ENCODE measurements at places on chromosomes 4 and X.

DNA sequence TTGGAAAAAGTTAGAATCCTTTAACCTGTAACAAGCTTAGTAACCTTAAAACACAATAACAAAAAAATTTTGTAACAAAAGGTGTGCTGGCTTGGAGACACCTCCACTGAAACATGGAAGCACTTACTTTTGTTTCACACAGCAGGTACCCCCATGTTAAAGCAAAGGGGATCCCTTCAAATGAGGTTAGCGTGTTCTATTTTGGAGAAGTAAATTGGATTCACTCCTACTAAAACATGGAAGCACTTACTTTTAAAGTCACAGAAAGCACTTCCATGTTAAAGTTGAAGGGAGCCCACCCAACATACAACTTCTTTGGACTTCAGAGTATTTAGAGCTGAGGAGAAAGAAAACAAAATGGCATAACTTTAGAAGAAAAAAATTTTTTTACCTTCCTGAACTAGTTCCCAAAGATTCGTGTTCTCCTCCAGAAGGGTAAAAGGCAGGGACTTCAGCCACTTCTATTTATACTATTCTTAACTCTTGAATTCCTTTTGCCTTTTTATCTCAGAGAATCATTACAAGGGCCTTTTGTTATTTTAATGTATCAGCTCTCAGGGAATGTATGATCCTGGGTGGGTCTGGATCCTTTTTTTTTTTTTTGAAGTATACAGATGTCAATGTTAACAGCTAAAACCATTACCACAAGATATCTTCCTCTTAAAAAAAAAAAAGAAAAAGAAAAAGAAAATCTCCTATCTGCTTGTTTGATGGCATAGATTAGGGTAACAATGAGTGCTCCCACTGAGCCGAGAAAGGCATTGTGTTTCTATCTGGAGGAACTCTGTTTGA is 11.5 kb downstream of the LARP7 start:
- DNase-seq = no peak

- no peak for DNase-seq
Observed at GRCh38 chr4:1714303-1715001, 2.3 kb upstream of the SLBP start.

- DNase-seq = no peak
Observed at GRCh38 chr4:122619611-122620010, 1.3 kb downstream of the IL21 start.

- no peak for DNase-seq
Observed at GRCh38 chr4:23423540-23423939, 466.3 kb downstream of the PPARGC1A start.

- no peak for DNase-seq
Observed at GRCh38 chrX:27307546-27307945, 155.6 kb downstream of the PPP4R3C start.

DNA sequence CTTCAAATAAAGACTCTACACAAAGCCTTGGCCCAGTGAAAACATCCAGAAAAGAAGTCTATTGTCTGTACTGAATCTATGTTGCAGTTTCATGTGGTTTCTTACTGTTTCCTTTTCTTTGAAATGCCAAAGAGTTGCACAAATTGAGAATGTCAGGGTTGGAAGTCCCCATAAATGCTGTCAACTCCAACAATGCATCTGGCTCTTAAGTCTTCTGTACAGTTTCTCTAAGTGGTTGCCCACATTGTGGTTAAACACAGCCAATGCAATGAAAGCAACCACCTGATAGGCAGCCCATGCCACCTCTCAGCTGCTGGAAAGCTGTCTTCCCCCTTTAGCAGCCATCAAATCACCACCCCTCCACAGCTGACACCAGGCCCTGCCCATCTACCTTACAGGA is 67.2 kb upstream of the C1GALT1C1 start:
- DNase-seq = peak; percentile 87

DNA sequence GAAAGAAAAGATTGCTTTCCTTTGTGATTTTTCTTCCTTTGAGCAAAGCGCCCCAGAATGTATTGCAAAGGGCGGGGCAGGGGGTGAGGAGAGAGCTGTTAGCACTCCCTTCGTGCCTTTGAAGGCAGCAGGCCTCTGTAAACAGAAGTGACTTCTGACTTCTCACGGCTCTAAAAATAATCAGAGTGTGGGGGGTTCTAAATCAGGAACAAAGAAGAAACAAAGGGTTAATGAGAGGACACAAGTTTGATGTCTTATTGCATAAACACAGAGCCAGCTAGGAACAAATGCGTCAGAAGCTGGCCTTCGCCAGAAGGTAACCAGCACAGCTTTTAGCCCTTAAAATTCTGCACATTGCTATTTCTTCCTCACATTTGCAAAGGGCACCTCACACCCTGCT is 626.2 kb downstream of the MID1IP1 start:
- peak; percentile 85 for DNase-seq

DNA sequence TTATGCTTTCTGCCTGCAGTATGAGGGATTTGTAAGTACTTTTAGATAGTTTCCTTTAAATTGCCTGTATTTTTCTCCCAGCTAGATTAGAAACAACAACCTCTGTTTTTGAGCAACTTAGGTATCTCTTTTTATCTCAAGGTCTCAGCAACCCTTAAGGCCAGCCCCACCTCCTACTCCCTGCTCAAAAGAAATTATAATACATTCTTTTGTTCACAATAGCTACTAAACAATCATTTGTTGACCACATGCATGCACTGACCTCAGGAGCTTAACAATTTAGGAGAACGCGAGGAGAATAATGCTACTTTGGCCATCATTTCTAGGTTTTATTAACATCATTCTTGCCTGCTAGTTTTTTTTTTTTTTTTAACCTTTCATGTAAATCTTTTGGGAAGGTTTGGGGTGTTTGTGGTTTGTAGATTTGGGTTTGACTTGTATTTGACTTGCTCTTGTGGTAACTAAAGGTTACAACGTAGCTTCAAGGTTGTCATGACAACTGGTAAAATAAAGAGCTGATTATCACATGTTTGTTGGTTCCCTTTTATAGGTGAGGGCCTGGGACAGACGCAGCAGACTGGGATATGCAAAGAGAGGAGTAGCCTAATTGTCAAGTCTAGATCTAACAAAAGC is 145.4 kb upstream of the PLAC1 start:
- DNase-seq = peak; percentile 43

GRCh38 chr4:67401902-67402301 is 143.4 kb downstream of the CENPC start:
- DNase-seq = no peak

DNA sequence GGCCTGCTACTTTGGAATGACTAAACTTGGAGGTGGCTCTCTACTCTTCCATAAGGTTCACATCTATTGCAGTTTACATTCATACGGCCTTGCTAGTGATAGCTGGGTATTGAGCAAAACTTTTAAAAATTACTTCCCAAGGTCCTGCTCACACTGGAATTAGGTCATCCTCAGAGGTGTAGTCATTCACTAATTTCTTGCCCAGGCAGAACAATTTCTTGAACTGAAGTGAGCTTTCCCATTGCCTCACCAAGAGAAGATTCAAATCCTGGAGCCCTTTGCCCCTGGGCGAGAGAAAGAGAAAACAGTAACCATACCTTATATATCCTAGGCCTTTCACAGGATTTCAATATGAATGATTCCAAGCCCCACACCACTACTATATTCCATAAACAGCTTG is 109.2 kb downstream of the GUCY2F start:
- no peak for DNase-seq

DNA sequence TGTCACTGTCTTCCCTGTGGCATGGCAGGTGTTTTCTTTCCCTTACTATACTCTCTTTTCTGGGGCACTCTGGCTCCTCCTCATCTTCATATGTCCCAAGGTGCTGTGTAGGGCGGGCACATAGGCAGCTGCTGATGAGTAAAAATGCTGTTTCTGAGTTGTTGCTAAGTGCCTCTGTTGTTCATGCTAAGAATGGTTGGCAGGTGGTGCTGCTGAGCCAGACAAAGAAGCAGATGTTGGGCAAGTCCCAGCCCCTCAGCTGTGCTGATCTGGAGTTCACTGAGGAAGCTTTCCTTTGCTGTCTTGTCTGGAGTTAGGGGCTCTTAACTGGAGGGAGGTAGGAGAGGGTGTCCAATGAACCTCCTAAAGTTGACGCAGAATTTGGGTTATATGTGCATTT is 40.6 kb downstream of the HADH start:
- peak; percentile 56 for DNase-seq

- DNase-seq = peak; percentile 10
Observed at GRCh38 chr4:52103319-52103718, 52.2 kb downstream of the SPATA18 start.

DNA sequence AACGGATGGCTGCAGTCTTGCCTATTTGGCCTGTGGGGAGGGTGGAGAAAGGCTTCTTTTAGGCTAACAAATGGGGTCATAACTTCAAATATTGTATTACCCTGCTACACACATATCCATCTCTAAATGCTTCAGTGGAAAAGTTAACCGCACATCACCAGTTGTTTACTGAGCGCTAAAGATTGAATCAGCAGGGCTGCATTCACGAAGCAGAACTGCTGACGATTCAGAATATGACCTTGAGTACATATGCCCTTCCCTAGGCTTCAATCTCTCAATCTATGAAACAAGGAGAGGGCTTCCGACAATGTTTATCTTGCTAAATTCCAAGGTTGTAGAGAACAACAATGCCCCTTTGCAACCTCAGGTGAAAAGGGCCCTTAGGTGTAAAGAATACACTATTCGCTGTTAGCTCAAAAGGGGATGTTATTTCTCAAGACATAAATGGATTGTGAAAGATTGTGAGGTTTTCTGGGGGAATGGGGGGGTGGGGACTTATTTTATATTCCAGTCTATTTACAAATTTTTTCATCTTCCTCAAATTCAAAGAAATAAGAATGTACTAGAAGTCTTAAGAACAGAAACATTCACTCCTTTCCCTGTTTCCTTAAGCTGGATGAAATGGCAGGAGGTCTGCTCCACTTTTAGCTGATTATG is 2.6 kb upstream of the ATP6AP2 start:
- peak; percentile 14 for DNase-seq

- no peak for DNase-seq
Observed at GRCh38 chr4:151325111-151325948, at the start of gene SH3D19. SH3D19 (minus strand) TSS chr4:151325605; CDS start chr4:151325352, 253 bp downstream.

- no peak for DNase-seq
Observed at GRCh38 chr4:86092684-86093083, 267.2 kb downstream of the MAPK10 start.

GRCh38 chr4:24063731-24064130 is 173.9 kb upstream of the PPARGC1A start:
- DNase-seq = no peak

DNA sequence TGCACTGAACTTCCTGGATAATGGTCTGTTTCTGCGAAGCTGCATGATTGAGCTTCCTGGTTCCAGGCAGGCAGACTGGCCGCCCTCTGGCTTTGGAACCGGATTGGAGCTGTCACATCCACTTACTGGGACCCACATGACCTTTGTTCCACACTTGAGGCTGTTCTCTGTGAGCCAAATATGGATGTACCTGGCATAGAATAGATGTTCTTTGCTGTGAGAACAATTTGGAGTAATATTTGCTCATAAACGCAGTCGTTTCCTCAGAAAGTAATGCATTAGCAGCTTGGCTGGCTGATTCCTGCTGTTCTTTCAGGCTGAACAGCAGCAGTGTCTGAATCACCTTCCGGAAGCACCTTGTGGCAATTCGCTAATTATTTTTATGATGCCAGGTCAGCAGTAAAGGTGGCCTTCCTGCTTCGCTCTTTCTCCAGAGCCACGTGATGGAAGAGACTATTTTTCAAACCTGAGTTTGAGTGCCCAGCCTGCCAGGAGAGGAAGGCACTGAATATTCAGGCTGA is 78.1 kb upstream of the BOD1L1 start:
- DNase-seq = no peak

- peak; percentile 92 for DNase-seq
Observed at GRCh38 chr4:176902710-176903323, 110.1 kb upstream of the VEGFC start.

- no peak for DNase-seq
Observed at GRCh38 chr4:146834263-146835034, 111.2 kb downstream of the TTC29 start.

GRCh38 chr4:142713282-142714030 is 132.6 kb downstream of the INPP4B start:
- DNase-seq = no peak

DNA sequence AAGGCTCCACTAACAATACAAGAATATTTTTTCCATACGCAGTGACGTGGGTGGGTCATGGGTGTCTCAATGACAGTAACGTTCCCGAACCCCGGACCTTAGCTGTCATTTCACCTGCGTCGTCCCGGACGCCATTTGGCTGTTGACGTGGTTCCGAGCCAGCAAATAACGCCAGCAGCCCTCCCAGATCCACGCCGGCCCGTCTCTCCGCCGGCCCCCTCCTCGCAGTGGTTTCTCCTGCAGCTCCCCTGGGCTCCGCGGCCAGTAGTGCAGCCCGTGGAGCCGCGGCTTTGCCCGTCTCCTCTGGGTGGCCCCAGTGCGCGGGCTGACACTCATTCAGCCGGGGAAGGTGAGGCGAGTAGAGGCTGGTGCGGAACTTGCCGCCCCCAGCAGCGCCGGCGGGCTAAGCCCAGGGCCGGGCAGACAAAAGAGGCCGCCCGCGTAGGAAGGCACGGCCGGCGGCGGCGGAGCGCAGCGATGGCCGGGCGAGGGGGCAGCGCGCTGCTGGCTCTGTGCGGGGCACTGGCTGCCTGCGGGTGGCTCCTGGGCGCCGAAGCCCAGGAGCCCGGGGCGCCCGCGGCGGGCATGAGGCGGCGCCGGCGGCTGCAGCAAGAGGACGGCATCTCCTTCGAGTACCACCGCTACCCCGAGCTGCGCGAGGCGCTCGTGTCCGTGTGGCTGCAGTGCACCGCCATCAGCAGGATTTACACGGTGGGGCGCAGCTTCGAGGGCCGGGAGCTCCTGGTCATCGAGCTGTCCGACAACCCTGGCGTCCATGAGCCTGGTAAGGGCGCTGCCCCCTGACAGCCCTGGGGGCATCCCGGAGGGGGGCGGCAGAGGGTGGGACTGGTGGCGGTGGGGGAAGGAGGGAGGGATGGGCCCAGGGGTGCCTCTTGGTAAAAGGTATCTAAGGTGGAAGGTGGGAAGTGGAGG is at the start of gene CPE:
TSS of gene CPE (plus strand) at position 264 of the 933 bp plus-strand sequence. CDS start at position 478, 214 bp downstream.
- DNase-seq = no peak

GRCh38 chr4:182863501-182863900 is 53.7 kb downstream of the DCTD start:
- DNase-seq = no peak

DNA sequence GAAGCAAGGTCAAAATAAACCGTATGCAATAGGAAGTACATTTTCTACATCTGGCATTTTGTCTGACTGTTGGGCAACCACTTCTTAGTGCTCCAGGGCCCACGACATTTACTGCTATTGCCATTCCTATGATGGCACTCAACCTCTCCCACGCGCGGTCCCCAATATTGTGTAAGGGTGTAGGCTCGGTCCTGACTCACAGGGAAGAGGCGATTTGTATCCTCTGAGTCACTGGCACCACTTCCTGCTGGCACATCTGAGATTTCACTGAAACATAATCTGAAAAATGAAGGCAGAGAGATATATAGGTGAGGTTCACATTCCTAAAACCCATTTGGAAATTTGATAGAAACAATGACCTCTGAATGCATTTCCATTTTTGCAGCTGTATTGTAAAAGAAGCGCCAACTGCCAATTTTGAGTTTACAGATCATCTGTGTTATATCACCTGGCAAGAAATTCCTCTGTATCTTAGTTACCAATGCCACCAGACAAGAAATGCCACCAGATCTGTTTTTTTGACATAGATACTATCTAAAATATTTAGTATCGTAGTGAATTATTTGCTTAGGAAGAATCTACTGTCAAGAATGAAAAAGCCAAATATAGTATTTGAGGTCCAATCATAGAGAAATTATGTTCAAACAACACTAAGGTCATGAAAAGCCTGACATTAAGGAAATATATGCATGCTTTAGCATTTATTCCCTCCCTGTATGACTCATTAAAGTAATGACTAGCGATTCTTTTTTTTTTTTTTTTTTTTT is 9.8 kb downstream of the EREG start:
- peak; percentile 95 for DNase-seq
